ENCODE measurements at places on chromosomes 2 and 18.

- no peak for DNase-seq
Measured at GRCh38 chr2:109478906-109479493, 134.8 kb downstream of the SEPTIN10 start.

DNA sequence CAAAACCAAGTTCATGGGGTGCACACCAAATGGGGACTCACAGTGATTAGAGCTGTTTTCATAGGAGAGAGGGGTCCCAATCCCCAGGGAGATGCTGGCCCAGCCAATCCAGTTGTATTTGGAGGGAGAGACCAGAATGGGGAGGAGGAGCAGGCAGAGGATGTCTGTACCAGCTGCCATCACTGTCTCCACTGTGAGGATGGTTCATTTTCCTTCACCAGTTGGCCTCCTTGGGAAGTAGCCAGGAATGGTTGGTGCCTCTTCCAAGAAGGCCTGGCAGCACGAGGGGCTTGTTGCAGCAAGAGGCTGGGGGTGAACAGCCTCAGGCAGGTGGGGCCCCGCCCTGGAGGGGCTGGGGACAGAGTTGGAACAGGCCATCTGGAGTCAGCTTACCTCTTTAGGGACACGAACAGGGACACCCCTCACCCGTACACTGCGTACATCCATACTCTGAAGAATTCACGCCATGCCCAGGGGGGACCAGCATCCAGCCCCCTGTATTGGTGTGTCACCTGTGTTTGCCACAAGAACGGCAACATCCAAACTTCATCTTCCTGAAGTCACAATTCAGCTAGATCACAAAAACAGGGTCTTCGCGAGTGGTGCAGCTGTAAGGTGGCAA is 161.7 kb upstream of the ZNF236 start:
- DNase-seq: no peak

DNA sequence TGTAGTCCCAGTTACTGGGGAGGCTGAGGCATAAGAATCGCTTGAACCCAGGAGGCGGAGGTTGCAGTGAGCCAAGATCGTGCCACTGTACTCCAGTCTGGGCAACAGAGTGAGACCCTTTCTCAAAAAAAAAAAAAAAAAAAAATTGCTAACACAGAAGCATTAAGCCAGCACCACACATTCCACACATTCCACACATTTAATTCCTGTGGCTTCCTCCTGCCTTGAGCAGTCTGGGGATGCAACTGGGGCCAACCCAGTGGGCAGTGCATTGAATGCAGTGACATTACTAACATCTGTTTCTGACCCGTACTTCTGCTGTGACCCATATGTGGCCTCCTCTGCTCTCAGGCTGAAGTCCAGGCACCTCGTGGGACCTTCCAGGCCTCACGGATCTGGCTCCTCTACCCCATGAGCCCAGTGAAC is 107.0 kb downstream of the BCL2L11 start:
- peak; percentile 40 for DNase-seq

- DNase-seq: no peak
Measured at GRCh38 chr2:233426619-233427342, 72.5 kb downstream of the DGKD start.

Data from NT2/D1 (cell line).